ENCODE measurements at places on chromosomes 7 and 10. TPM values are rescaled to one million over a fixed set of nuclear protein-coding genes. Genes with fewer than 3 reads are reported as not detected.

DNA sequence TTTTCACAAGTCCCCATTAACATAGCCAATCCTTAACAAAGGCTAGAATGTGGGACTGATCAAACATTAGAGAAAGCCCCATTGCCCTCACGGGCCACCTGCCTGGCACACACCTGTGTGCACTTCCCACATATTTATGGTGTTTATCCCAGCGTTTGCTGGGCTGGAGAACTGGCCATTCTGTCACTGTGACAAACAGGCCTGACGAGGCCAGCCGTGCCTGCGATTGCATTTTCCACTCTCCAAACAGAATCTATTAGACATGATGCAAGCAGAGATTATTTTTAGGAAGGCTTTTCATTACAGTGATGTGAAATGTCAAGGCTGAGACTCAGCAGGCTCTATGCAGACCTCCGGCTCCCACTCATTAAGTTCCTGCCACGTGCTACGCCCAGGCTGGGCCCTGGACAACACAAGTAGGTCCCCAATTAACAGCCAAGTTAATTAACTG, 20.4 kb downstream of the PTPRN2 start:
- no peak overlapping the region for H3K4me3 ChIP-seq
- no peak for DNase-seq
- no peaks in the 10 kb centered on the region for H3K36me3 ChIP-seq
- H3K27ac ChIP-seq = no peak overlapping the region
- H3K4me1 ChIP-seq = peaks cover 2% of the 10 kb centered on the region

GRCh38 chr7:30799206-30799975, 28.2 kb downstream of the MINDY4 start:
- H3K4me1 ChIP-seq = peaks cover 7% of the 10 kb centered on the region
- H3K4me3 ChIP-seq = no peak overlapping the region
- H3K27ac ChIP-seq = no peak overlapping the region
- H3K27me3 ChIP-seq = no peaks in the 10 kb centered on the region
- H3K36me3 ChIP-seq = no peaks in the 10 kb centered on the region

DNA sequence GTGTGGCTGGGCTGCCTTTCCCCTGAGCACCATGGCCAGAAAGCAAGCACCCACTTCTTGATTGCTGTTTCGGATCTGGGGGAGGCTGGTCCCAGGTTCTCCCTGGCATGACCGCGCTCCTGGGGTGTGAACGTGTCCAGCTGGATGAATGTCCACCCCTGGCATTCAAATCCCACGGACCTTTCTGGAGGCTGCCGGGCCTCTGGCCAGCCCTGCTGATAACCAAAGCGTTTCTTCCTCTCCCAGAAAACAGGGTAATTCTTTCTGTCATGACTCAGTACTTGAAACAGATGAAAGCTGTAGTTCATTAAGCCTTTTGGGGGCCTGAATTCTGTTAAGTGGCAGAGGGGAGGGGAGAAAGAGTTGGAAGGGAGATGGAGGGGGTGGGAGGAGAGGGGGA, 73.1 kb upstream of the SAMD8 start:
- DNase-seq = peak; percentile 82
- H3K27ac ChIP-seq = no peak overlapping the region
- H3K36me3 ChIP-seq = no peaks in the 10 kb centered on the region
- H3K4me1 ChIP-seq = no peaks in the 10 kb centered on the region
- H3K27me3 ChIP-seq = no peaks in the 10 kb centered on the region
- no peak overlapping the region for H3K4me3 ChIP-seq

DNA sequence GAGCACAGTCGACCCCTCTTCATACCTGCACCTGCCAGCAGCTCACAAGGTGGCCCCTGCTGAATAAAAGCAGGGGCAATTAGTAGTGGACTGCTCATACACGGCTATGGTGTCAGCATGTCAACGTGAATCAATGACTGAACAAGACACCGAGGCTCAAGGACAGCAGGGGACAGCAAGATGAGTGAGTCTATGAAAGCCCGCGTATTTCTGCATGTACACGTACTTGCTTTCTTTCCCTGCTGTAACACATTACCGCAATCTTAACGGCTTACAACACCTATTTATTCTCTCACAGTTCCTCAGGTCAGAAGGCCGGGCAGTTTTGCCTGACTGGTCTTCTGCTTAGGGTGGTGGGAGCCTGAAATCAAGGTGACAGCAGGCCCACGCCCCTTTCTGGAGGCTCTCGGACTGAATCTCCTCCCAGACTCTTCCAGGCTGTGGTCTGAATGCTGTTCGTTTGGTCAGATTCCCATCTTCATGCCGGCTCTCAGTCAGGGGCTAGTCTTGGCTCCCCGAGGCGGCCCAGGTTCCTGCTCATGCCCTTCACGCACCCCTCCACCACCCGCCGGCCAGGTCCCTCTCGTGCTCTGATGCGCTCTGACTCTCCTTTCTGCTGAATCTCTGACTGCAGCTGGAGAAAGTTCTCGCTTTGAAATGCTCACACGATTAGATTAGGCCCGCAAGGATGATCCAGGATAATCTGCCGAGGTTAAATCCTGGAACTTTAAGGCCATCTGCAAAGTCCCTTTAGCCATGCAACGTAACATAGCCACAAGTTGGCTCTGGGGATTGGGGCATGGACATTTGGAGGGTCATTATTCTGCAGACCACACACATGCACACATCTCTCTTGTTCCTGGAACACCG, 7.8 kb upstream of the PPP2R2D start:
- DNase-seq = no peak
- H3K36me3 ChIP-seq = no peaks in the 10 kb centered on the region
- H3K27ac ChIP-seq = no peak overlapping the region
- H3K27me3 ChIP-seq = peaks cover 20% of the 10 kb centered on the region
- no peaks in the 10 kb centered on the region for H3K4me1 ChIP-seq
- H3K4me3 ChIP-seq = no peak overlapping the region

DNA sequence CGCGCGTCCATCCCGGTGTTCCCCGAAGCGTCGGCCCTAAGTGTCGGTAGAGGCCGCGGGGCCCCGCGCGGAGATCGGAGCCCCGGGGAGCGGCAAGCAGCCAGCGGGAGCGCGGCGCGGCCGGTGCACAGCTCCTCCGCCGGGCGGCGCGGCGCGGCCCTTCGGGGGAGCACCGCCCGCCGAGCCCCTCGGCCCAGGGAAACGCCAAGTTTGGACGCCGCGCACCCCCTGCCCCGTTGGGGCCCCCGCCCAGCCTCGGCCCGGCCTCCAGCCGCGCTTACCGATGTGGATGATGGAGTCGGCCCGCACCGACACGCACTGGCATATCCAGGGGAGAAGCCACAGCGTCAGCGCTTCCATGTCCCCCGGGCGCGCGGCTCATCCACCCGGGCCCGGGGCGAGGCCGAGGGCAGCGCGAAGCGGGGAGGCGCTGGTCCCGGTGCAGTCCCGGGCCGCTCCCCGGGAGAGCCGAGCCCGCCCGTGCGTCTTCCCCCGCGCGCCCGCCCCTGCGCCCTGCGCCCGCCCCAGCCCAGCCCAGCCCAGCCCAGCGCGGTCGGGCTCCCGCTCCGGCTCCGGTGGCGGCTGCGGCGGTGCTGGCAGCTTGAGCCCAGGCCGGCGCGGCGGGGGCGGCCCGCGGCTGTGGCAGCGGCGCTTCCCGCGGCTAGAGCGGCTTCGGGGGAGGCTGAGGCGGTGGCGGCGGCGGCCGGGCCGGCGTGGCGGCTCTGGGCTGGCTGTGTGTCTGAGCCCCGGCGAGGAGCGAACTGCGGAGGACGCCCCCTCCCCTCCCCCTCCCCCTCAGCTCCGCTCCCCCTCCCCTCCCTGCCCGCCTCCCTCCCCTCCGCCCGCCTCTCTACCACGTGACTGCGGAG, at the start of gene GRID1:
Gene GRID1, minus strand, starts transcription at position 763 of the 869 bp plus-strand sequence.
- no peaks in the 10 kb centered on the region for H3K27me3 ChIP-seq
- peak within 1 kb of the TSS; percentile 39 for H3K4me3 ChIP-seq

DNA sequence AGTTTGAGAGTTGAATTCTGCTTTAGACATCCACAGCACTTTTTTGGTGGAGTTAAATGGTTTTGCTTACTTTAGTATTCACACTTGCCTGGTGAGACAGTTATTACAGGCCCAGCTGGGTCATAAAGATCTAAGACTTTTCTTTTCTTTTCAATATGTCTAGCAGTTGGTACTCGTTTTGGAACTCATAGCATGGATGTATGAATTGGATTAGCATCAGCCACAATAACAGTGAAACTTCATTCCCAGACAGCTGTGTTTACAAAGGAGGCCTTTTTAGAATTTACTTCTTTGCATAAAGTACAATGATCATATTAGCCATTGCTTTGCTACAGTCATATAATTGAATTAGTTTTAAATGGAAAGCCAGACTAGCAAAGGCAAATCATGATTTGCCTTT, 168.4 kb upstream of the DKK1 start:
- no peak for DNase-seq
- no peak overlapping the region for H3K4me3 ChIP-seq
- H3K27ac ChIP-seq = no peak overlapping the region
- H3K27me3 ChIP-seq = no peaks in the 10 kb centered on the region
- no peaks in the 10 kb centered on the region for H3K4me1 ChIP-seq

- H3K4me1 ChIP-seq = no peaks in the 10 kb centered on the region
- no peaks in the 10 kb centered on the region for H3K27me3 ChIP-seq
- H3K4me3 ChIP-seq = no peak overlapping the region
- no peak for DNase-seq
These were observed 14.6 kb downstream of the TMEM243 start for GRCh38 chr7:87204933-87205332.

- peaks cover 3% of the 10 kb centered on the region for H3K4me1 ChIP-seq
- no peaks in the 10 kb centered on the region for H3K27me3 ChIP-seq
- H3K36me3 ChIP-seq = no peaks in the 10 kb centered on the region
- DNase-seq = no peak
These were observed 228.7 kb downstream of the SKIDA1 start for GRCh38 chr10:21296575-21297355.

DNA sequence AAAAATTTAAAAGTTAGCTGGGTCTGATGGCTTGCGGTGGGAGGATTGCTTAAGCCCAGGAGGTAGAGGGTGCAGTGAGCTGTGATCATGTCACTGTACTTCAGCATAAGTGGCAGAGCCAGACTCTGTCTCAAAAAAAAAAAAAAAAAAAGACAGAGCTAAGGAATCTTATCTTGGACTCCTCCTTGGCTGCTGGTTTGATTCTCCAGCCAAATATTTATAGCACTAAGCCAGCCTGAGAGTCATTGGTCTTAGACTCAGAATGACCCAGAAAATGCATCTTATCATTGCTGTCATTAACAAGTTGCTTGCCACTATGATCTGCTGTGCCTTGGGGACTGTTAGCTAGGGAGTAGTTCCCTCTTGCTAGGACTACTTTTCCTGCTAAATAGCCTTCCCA, 164.7 kb downstream of the GNAT3 start:
- no peak overlapping the region for H3K4me3 ChIP-seq
- H3K27me3 ChIP-seq = no peaks in the 10 kb centered on the region
- H3K36me3 ChIP-seq = no peaks in the 10 kb centered on the region
- H3K27ac ChIP-seq = no peak overlapping the region
- DNase-seq = peak; percentile 14
- H3K4me1 ChIP-seq = no peaks in the 10 kb centered on the region

DNA sequence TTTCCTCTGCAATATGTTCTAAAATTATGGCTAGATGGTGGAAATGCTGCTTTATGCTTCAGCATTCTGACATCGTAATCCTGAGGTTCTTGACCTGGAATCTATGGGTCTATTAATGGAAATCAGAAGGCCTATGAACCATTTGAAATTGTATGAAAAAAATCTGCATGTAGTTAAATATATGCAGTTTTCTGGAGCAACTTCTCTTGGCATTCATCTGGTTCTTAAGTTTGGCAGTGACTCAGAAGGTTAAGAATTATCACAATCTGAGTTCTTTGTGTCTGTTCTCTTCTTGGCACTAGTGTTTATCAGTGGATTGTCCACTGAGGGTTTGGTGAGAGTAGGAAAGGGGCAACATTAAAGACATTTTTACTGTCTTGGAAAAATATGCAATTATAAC, 71.1 kb upstream of the FZD1 start:
- no peak overlapping the region for H3K27ac ChIP-seq
- no peaks in the 10 kb centered on the region for H3K36me3 ChIP-seq
- no peaks in the 10 kb centered on the region for H3K27me3 ChIP-seq
- H3K4me3 ChIP-seq = no peak overlapping the region
- peaks cover 2% of the 10 kb centered on the region for H3K4me1 ChIP-seq

GRCh38 chr7:134533288-134533771, 6.0 kb downstream of the AKR1B10 start:
- H3K36me3 ChIP-seq = no peaks in the 10 kb centered on the region
- no peak for DNase-seq
- no peak overlapping the region for H3K4me3 ChIP-seq
- no peaks in the 10 kb centered on the region for H3K4me1 ChIP-seq
- no peaks in the 10 kb centered on the region for H3K27me3 ChIP-seq

DNA sequence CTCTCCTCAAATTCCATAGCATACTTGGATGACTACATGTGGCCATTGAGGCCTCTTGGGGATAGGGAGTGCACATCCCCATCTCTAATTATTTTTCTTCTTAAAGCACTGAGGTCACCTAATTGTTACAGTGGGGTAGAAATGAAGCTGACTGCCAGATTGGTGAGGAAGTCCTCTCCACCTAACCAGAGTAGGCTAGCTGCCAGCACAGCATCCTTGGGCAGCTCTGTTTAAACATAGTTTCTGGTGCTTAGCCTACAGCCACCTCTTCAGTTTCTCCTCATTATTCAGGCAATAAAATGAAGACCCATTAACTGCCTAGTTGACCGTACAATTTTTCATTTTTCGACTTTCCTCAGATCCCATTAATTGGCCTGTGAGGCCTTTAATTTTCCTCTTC, 104.6 kb downstream of the MLLT10 start:
- DNase-seq = no peak
- H3K36me3 ChIP-seq = no peaks in the 10 kb centered on the region
- H3K4me3 ChIP-seq = no peak overlapping the region
- H3K27me3 ChIP-seq = no peaks in the 10 kb centered on the region
- no peak overlapping the region for H3K27ac ChIP-seq

DNA sequence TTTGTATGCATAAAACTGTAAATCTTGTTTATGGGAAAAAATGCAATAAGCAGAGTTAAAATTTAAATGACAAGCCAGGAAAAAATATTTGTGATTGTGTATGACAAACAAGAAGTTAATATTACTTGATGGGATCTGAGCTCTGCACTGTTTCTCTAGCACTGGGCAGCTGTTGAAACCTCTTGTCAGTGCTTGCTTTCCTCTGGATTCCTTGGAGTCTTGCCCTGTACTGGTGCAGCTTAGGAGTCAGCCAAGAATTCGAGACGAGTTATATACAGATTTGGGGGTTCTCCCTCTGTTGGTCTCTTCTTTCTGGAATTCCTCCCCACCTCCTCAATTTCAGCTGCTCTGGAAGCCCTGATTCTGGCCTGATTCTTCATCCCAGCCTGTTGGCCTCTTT, 24.3 kb upstream of the OPN4 start:
- H3K4me3 ChIP-seq = no peak overlapping the region
- no peak overlapping the region for H3K27ac ChIP-seq
- H3K4me1 ChIP-seq = no peaks in the 10 kb centered on the region
- no peaks in the 10 kb centered on the region for H3K36me3 ChIP-seq
- H3K27me3 ChIP-seq = peaks cover 13% of the 10 kb centered on the region

RNF32 gene
- total RNA-seq = 3.5 TPM

CACNA2D1 gene
- total RNA-seq = 33.4 TPM

CYP2W1 gene
- total RNA-seq = 8.1 TPM

CUL2 gene
- total RNA-seq = 23.7 TPM

PRR15 gene
- 0.71 TPM for total RNA-seq
